ENCODE measurements at places on chromosomes 13 and 19. TPM values are rescaled to one million over a fixed set of nuclear protein-coding genes. Genes with fewer than 3 reads are reported as not detected.

DNA sequence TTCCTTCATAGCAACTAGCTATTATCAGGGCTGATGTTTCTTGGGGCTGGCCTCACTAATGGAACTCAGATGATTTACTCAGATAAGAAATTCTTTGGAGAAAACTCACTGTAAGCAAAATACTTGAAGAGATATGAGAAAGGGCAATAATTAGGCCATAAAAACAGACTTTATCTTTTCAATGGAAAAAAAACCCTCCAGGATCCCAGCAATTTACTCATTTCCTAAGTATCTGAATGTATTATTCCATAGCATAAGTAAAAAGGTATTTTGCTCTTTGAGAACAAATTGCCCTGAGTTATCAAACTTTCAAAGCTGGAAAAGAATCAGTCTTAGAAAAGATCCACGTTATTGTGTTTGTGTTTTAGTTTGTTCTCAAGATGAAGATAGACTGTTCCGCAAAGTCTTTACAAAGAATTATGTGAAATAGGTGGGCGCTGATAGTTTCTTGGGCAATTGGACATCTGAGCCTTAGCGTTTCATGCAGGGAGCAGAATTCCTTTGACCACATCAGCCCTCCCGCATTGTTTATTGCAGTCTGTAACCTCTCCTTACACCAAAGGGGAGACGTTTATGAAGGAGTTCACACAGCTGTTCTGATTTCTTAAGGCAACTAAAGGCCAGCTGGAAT is 29.1 kb upstream of the CSNK1A1L start:
- H3K27ac ChIP-seq, result no peak overlapping the region
- H3K27me3 ChIP-seq, result no peaks in the 10 kb centered on the region
- H3K4me1 ChIP-seq, result no peaks in the 10 kb centered on the region
- no peak for DNase-seq

The VSTM1 gene
- total RNA-seq, result not detected

The SYCN gene
- not detected for total RNA-seq

The RPL28 gene
- total RNA-seq, result 1,835 TPM

All from activated T-helper 1 cell treated with anti-CD3 and anti-CD28 coated beads, Interleukin-12 subunit alpha, Interleukin-12 subunit beta, Interleukin-2, Interleukin-4 antibody, amounts not matched to agents 30 ng/mL and 10 ng/mL and 1 ng/mL, durations not matched to agents 14 hours and 24 hours and 36 hours (primary cell).